ENCODE measurements at places on chromosomes 1 and 21.

DNA sequence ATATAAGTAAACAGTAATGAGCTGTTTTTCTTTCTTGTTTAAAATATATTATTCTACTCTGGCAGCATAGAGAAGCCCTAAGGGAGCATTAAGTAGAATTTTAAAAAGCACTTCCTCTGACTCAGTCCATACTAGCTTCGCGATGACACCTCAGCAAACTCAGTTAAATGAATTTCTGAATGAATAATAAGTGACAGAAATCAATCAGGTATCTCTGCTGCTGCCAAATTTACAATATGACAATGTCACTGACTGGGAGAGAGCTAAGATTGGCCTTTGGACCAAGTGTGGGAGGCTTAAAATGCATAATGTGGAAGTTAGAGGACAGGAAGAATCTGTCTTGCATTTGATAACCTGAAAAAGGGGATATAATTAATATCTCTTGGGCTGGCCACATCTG, 296.1 kb downstream of the HHIPL2 start:
- no peak for DNase-seq

GRCh38 chr1:74937176-74937575, 197.0 kb upstream of the LHX8 start:
- no peak for DNase-seq

DNA sequence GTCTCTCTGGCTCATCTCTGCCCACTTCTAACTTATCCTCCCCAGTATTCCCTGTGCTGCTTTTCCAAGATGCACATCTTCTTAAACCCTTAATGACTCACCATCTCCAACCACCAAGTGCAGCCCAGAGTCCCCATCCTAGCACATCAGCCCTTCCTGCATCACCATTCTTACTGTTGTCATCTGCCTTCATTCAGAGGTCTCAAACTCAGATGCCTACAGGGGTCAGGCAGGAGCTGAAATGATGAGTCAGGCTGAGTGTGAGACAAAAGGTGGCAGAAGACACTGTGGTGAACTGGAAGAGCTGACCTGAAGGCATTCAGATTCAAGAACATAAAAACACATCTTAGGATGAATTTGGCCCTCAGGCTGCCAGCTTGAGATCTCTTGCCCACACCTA, 34.6 kb downstream of the OLFML2B start:
- no peak for DNase-seq

- no peak for DNase-seq
Observed at GRCh38 chr1:162384601-162385279, 3.2 kb downstream of the C1orf226 start.

DNA sequence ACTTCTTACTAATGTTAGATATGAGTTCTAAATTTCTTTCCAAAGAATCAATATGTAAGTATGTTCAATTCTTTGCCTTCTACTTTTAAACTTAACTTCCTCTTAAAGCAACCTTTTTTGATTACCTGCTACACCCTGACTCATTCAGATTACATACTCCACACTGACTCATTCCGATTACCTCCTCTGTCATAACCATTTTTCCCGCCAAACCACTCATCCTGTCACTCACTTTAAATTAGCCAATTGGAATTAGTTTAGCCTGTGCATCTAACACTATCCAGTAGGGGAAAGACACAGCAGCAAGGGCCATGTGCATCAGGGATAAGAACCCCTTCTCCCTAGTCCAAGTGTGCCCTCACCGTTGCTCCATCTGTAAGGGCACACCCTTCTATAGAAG, 815.5 kb downstream of the BRINP3 start:
- DNase-seq: no peak

GRCh38 chr1:158153179-158153578, 27.5 kb upstream of the CD1D start:
- DNase-seq: no peak

- no peak for DNase-seq
Observed at GRCh38 chr1:1307261-1307922, 338 bp downstream of the ACAP3 start.

GRCh38 chr1:229880271-229881170, 186.5 kb upstream of the GALNT2 start:
- DNase-seq: no peak

- DNase-seq: no peak
Observed at GRCh38 chr21:36127977-36128376, 6.9 kb upstream of the CBR3 start.

DNA sequence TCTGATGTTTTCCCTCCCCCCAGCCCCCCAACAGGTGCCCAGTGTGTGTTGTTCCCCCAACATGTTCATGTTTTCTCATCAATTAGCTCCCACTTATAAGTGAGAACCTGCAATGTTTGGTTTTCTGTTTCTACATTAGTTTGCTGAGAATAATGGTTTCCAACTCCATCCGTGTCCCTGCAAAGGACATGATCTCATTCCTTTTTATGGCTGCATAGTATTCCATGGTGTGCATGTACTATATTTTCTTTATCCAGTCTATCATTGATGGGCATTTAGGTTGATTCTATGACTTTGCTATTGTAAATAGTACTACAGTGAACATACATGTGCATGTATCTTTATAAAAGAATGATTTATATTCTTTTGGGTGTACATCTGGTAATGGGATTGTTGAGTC, 24.6 kb downstream of the ZNF678 start:
- no peak for DNase-seq

DNA sequence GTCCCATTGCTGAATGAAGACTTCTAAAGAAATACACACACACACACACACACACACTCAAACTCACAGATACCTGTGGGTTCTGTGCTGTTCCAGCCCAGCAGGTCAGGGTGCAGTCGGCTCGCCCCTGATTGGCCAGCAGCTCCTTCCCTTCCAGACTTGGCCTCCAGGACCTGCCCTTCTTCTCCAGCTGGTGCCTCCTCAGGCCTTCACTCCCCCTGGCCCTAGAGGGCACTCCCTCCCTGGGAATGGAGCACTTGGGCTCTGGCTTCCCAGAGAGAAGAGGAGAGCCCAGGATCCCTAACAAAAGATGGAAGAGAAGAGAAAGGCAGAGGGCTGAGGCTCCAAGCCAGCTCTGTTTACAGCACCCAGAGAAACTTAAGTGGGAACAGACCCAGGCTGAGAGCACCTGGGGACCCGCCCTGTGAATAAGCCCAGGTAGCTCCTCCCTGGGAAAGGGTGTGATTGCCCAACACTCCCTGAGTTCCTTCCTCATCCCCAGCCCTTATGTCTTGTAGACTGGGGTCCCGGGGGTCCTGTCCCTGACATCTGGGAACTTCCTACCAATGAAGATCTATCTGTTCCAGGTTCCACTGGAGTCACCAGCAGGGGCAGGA, at the start of gene PGLYRP3:
PGLYRP3 (minus strand) TSS at position 383 of the 617 bp plus-strand sequence. CDS start 2,287 bp downstream, outside the sequence.
- DNase-seq: no peak

- peak; percentile 23 for DNase-seq
Observed at GRCh38 chr1:236795757-236796667, 920 bp downstream of the MTR start.

GRCh38 chr1:32893198-32894018, 7.1 kb downstream of the HPCA start:
- DNase-seq: no peak

DNA sequence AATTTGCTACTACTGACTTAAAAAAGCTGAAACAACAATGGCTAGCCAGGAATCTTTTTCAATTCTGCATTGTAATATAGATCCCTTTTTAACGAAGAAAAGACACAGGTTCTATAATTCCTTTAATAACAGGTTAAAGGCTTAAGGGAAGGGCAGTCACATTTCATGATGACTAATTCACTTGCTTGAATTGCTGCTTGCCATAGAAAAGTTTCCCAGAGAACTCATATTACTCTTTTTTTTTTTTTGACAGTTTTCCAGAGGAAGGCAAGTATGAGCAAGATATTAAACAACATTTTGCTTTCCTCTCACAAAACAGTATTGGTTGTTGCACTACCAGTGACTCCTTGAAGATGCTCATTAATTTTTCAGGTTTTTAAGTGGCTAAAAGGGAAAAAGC, 60.9 kb downstream of the IL23R start:
- no peak for DNase-seq

DNA sequence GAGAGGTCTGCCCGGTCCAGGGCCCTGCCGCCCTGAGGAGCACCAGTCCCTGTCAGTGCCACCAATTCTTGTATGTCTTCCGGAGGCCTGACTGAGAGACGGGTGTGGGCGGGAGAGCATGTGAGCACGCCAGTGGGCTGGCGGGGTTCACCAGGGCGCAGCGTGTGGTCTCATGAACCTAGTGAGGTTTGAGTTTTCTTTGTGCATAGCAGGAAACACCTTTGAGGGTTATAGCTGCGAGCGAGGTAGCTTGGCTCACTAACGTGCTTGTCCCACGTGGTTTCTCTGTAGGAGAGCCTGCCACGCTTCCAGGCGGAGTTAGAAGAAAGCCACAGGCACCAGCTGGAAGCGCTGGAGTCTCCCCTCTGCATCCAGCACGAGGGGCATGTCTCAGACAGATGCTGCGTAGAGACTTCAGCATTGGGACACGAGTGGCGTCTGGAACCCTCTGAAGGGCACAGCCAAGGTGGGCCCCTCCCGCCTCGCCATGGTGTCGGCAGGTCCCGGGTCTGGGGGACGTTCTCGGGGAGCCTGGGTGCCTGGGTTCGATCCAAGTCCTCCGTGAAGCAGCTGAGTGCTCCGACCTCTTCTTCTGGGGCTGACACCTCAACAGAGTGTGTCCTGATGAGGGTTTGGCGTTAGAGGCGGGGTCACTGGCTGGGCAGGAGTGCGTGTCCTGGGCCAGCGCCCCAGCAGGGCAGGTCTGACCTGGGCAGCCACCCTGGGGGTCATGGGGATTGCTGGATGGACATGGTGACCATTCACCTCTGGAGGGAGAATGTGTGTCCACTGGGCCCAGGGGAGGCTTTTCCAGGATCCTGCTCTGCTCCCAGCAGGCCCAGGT, 31.4 kb downstream of the PCNT start:
- no peak for DNase-seq

GRCh38 chr1:11417162-11417561, 61.8 kb upstream of the DISP3 start:
- DNase-seq: no peak

DNA sequence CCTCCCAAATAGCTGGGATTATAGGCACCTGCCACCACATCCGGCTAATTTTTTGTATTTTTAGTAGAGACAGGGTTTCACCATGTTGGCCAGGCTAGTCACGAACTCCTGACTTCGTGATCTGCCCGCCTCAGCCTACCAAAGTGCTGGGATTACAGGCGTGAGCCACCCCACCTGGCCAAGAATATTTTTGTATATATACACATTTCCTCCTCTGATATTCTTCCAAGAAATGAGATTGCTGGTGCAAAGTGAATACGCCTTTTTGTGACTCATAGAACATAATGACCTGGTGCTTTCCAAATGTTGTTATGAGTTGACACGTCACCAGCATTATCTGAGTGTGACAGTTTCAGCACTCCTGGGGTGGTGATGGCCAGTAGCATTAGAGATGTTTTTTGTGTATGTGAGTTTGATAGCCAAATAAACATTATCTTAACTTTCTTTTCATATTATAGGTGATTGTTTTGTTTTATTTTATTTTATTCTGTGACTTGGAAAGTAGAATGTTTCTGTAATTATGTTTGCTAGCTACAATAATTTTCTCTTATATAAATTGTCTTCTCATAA, 54.9 kb downstream of the KCNK1 start:
- no peak for DNase-seq

DNA sequence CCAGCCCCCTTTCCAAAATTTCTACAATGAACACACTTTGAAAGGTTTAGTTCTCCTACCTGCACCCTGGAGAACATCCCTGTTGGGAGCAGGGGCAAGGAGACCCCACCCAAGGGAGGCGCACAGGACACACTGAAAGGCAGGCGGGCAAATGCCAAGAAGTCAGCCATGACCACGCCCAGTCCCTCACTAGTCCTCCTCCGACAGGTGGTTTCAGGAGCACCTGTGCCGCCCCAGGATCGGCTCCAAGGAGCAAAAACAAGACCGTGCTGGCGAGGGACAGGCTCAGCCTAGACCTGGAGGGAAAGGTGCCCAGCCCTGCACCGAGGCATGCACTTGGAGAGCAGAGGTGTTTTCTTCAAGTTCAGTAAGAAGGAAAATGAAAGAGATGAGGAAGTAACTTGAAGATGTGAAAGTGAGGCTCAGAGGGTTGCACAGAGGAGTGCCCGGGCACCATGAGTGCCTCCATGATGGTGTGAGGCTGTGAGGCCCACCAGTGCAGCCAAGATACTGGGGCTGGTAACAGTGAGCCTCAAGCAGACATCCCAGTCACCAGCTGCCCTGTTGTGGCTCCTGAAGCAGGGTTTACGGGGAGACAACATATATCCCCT, 19.6 kb upstream of the NADK start:
- DNase-seq: no peak

GRCh38 chr21:26758083-26758880, 86.9 kb downstream of the ADAMTS1 start:
- DNase-seq: no peak

All from stimulated activated CD4-positive, alpha-beta T cell treated with anti-CD3 and anti-CD28 coated beads, Interleukin-1b, Interleukin-23, amount 100 ng/mL, for 24 hours (primary cell).